ENCODE measurements at places on chromosomes 3 and 15.

DNA sequence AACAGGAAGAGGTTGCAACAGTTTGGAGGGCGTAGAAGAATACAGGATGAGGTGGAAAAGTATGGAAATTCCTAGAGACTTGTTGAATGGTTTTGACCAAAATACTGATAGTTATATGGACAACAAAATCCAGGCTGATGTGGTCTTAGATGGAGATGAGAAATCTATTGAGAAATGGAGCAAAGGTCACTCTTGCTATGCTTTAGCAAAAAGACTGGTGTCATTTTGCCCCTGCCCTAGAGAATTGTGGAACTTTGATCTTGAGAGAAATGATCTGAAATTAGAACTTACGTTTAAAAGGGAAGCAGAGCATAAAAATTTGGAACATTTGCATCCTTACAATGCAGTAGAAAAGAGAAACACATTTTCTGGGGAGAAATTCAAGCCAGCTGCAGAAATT, 686.9 kb upstream of the GBE1 start:
- no peak for DNase-seq

- DNase-seq = no peak
Measured at GRCh38 chr15:32687556-32687955, 30.2 kb upstream of the GREM1 start.

DNA sequence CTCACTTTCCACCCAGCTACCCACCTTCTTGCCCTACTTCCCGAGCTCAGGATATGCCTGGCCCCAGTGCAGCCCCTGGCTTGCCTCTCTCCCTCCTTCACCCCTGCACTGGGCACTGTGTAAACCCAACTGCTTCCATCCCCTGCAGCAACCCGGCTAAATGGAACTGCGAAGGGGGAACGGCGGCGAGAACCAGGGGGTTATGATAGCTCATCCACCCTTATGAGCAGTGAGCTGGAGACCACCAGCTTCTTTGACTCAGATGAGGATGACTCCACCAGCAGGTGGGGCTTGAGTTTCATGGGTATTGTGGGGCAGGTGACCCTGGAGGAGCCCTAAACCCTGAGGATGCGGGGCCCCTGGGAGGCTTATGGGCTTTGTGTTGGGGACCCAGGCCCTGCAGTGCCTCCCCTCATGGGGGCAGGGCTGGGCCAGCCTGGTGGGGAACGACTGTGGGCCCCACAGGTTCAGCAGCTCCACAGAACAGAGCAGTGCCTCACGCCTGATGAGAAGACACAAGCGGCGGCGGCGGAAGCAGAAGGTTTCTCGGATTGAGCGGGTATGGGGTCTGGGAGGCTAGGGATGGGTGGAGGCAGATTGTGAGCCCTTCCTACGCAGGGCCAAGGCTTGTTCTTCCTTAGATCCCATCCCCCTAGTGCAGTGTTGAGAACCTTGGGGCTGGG, 9.6 kb downstream of the DVL3 start:
- DNase-seq = no peak

DNA sequence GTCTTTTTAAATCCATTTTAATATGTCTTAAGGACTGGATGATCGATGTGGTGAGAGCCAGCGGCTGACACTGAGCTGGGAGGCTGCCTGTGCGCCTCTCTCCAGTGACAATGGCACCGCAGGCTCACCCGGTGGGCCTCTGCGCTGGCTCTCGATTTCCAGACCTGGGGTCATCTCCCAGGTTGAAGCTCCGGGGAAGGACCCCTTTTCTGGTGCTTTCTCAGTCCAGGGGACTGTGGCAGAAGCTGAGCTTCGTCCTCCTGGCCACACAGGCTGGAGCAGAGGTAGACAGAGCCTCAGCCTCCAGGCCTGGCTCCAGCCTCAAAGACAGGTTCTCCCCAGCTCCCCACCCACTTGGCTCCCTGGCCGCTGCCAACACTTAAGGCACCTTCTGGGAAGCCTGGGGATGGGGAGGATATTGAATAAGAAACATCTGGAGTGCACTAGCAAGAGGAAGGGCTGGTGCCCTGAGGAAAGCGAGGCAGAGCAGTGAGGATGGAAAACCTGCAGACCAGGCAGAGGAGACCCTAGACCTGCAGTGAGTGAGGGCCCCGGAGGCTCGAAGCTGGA, 154.2 kb upstream of the SMAD3 start:
- no peak for DNase-seq

DNA sequence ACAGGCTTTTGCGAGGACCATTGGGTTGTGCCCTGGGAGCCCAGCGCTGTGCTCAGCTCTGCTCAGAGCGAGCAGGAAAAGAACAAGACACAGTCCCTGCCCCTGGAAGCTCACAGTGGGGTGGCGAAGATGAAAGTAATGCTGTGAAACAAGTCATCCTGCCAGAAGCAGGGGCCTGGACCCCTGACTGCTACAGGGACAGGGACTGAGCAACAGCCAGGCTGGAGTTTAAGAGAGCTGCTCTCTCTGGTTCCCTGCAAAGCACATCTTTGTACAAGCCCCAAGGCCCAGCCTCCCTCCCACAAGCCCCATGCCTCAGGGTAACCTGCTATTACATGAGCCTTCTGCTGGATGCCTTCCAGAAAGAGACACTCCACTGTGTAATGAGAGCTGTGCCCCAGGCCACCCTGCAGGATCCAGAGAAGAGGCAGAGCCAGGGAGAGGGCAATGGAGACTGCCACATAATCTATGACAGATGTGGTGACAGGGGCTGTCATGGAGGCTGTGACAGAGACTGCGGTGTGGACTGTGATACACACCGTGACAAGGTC, 7.1 kb upstream of the HCN4 start:
- DNase-seq = no peak

- DNase-seq = no peak
Measured at GRCh38 chr15:39515765-39516164, 65.1 kb upstream of the THBS1 start.

- DNase-seq = no peak
Measured at GRCh38 chr15:43795197-43795596, 3.1 kb downstream of the SERF2 start.

DNA sequence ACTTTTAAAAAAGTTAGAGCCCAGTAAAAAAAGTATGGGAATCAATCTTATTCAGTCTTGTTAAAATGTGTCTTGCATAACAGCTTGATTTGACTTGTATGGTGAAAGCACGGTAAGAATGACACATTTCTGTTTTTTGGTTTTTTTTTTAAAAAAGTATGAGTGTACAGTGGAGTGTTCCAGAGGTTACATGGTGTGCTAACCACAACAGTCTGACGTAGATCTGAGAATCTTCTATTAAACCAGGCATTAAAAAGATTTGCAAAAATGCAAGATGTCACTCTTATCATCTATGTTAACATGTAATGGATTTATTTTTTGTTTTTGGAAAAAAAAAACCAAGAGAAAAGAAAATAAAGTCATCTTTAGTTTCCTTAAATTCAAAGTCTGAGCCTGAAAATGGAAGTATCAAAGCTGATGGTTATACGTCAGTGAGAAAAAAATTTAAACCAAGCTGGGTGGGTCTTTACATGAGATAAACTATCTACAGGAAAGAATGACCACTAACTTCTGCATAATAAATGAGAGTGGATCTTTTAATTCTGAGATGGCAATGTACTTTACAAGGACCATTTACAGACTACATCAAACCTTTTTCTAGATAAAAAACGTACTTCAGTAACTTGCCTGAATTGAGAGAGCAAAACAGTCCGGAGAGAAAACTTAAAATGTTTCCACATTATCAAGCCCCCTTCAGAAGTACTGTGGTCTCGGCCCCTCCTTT, 1.6 kb downstream of the GABPB1 start:
- DNase-seq = peak; percentile 3

GRCh38 chr15:73318463-73319351, 50.1 kb downstream of the HCN4 start:
- peak; percentile 58 for DNase-seq

- DNase-seq = no peak
Measured at GRCh38 chr3:16838561-16838960, 46.2 kb upstream of the PLCL2 start.

DNA sequence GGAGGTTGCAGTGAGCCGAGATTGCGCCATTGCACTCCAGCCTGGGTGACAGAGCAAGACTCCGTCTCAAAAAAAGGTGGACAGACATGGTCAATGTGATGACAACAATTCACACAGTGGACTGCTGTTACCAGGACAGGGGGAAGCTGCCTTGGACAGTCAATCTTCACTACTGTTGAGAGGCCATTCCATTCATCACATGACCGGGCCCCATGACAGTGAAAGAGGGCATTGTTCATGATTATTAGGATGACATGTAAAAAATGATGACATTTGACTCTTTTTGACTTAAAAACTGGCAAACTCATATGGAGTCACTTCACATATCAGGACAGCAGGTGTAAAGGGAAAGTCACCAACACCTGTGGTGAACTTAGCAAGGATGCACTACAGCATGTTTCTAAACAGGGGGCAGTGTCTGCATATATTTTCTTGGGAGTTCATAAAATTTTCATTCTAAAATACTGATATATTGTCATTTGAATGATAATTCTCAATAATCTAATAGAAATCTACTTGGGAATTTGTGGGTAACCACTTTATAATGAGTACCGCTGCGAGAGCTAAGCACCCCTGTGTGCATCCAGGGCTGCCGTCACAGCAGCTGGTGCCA, 34.2 kb upstream of the LDHAL6B start:
- DNase-seq = no peak

- no peak for DNase-seq
Measured at GRCh38 chr3:123475786-123476185, 26.9 kb upstream of the ADCY5 start.

DNA sequence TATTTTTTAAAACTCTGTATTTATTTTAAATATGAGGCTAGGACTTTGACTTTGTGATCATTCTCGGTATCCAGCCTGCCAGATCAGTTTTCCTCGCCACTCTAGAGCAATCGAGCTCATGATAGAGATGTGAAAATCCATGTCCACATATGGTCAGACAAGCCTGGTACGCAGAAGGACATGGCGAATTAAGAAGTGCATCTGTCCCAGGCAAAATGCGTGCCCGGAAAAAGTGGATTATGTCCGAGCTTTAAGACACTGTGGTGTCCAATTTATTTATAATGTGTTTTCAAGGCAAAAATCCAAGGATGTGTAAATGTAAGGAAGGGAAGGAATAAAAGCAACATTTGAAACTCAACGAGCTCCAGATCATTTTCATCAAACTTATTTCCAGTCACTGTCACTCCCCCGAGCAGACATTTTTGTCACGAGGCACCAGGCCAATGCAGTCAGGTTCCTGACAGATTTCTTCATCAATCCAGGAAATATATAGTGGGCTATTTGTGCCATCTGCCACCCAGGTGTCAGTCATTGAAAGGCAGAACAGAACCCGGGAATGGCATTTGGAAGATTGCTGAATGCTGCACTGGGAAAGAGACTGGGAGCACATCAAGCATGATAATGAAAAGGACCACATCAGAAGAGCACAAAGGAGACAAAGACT, 825.7 kb downstream of the SQOR start:
- DNase-seq = no peak
